Naive thymus-derived CD4-positive, alpha-beta T cell (primary cell): ENCODE measurements at places on chromosomes 11 and 22. TPM values are rescaled to one million over a fixed set of nuclear protein-coding genes. Genes with fewer than 3 reads are reported as not detected.

DNA sequence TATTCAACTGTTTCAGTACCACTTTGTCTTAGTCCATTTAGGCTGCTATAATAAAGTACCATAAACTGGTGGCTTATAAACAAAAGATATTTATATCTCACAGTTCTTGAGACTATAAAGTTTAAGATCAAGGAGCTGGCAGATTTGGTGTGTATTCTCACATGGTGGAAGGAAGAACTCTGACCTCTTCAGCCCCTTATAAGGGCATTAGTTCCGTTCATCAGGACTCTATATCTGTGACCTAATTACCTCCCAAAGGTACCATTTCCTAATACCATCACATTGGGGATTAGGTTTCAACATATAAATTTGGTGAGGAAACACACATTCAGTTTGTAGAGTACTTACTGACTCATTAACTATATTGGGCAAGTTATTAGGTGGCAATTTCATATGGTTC lies 10.7 kb upstream of the ARL14EP start:
- H3K4me3 ChIP-seq: no peak overlapping the region
- no peaks in the 10 kb centered on the region for H3K27me3 ChIP-seq
- no peak overlapping the region for H3K27ac ChIP-seq
- no peaks in the 10 kb centered on the region for H3K4me1 ChIP-seq
- no peaks in the 10 kb centered on the region for H3K36me3 ChIP-seq

The RIBC2 gene
- 9.1 and 9.5 TPM in 2 replicates for total RNA-seq

- no peak for DNase-seq
- H3K4me3 ChIP-seq: no peak overlapping the region
- H3K36me3 ChIP-seq: no peaks in the 10 kb centered on the region
- H3K27ac ChIP-seq: no peak overlapping the region
Measured at GRCh38 chr11:110679323-110679975, 32.8 kb downstream of the ARHGAP20 start.

The DDI1 gene
- not detected in 2 replicates for total RNA-seq

The POLD4 gene
- 59.9 TPM for total RNA-seq

The PPP6R2 gene
- total RNA-seq: 86.0 TPM

DNA sequence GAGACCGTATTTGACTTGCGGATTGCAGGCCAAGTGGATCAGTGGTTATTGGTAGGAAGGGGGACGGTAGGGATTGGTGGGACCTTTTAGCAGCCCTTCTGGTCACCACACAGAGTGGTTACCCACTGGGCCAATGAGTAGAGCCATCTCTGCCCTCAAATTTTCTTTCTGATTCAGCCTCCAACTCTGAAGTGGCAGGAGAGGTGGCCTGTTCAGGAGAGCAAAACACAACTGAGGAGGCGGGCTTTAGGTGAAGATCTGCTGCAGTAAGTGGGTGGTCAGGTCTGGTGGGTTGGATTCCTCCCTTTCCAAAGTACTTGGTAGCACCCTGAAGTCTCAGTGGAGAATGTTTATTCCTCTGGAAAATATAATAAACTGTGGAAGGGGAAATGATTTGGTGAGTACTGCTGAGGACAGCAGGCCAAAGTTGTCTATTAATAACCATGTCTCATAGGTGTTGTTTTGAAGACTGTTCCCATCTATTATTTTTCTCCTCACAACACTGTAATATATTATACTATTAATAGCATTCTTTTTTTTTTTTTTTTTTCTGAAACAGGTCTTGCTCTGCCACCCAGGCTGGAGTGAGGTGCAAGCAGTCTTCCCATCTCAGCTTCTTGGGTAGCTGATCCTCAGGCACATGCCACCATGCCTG lies 1.5 kb downstream of the MISFA start:
- H3K4me1 ChIP-seq: no peaks in the 10 kb centered on the region
- no peaks in the 10 kb centered on the region for H3K27me3 ChIP-seq
- H3K36me3 ChIP-seq: no peaks in the 10 kb centered on the region
- H3K4me3 ChIP-seq: no peak overlapping the region
- H3K27ac ChIP-seq: no peak overlapping the region

GRCh38 chr11:61585115-61585514 lies 4.2 kb upstream of the SYT7 start:
- H3K4me3 ChIP-seq: no peak overlapping the region
- no peak overlapping the region for H3K27ac ChIP-seq
- H3K36me3 ChIP-seq: no peaks in the 10 kb centered on the region
- H3K4me1 ChIP-seq: peaks cover 21% of the 10 kb centered on the region
- DNase-seq: no peak

DNA sequence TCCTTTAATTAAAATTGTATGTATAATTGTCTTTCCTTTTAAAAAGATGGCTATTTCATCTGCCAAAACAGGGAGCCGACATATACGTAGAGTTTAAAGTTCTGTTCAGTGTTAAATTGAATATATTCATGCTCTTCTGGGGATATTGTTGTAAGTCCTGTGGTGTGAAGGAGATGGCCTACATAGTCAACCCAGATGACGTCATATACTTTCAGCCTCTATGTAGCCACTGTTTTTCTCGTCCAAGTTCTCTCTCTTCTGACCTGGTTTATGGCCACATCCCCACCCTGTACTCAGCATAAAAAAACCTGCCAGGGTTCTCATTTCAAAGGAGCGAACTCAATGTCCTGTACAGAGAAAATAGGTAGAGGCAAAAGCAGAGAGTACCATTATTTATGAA lies 509.4 kb upstream of the ARHGAP42 start:
- H3K27ac ChIP-seq: no peak overlapping the region
- H3K4me3 ChIP-seq: no peak overlapping the region
- DNase-seq: no peak
- no peaks in the 10 kb centered on the region for H3K4me1 ChIP-seq

- H3K36me3 ChIP-seq: no peaks in the 10 kb centered on the region
- H3K4me3 ChIP-seq: no peak overlapping the region
- H3K27me3 ChIP-seq: no peaks in the 10 kb centered on the region
Measured at GRCh38 chr11:68009391-68010089, 587 bp upstream of the ALDH3B1 start.

GRCh38 chr11:126892756-126893155 lies 107.8 kb downstream of the KIRREL3 start:
- H3K36me3 ChIP-seq: no peaks in the 10 kb centered on the region
- no peaks in the 10 kb centered on the region for H3K27me3 ChIP-seq
- H3K4me1 ChIP-seq: no peaks in the 10 kb centered on the region
- no peak for DNase-seq
- H3K27ac ChIP-seq: no peak overlapping the region
- no peak overlapping the region for H3K4me3 ChIP-seq

The WEE1 gene
- total RNA-seq: 1.5 TPM

DNA sequence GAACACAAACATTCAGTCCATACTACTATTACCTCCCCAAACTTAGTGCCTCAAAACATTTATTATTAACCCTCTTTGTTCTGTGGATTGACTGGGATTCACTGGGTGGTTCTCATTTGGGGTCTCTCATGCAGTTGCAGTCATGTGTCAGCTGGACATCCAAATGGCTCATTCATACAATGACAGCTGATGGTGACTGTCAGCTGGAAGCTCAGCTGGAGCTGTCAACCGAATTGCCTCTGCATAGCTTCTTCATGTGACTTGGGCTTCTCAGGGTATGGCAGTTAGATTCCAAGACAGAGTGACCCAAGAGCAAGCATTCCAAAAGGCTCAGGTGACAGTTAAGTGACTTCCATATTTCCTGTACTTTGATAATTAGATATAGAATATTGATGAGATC lies 85.2 kb downstream of the CCDC34 start:
- H3K27ac ChIP-seq: no peak overlapping the region
- no peak for DNase-seq
- no peaks in the 10 kb centered on the region for H3K27me3 ChIP-seq
- no peak overlapping the region for H3K4me3 ChIP-seq

DNA sequence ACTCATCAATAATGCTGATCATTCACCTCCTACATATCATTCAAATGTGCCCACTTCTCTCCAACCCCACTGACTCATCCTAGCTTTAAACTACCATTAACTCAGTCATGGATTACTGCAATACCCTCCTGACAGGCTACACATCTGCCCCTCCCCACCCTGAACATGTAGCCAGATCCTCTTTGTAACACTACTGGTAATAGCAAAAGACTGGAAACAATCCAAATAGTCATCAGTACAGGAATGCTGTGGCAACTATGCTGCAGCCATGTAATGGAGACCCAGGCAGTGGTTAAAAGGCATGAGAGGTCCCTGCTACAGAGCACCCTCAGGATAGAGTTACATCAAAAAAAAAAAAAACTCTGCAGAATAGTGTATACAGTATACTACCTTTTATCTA lies 16.6 kb downstream of the SLC43A3 start:
- no peaks in the 10 kb centered on the region for H3K4me1 ChIP-seq
- no peaks in the 10 kb centered on the region for H3K27me3 ChIP-seq
- no peaks in the 10 kb centered on the region for H3K36me3 ChIP-seq

DNA sequence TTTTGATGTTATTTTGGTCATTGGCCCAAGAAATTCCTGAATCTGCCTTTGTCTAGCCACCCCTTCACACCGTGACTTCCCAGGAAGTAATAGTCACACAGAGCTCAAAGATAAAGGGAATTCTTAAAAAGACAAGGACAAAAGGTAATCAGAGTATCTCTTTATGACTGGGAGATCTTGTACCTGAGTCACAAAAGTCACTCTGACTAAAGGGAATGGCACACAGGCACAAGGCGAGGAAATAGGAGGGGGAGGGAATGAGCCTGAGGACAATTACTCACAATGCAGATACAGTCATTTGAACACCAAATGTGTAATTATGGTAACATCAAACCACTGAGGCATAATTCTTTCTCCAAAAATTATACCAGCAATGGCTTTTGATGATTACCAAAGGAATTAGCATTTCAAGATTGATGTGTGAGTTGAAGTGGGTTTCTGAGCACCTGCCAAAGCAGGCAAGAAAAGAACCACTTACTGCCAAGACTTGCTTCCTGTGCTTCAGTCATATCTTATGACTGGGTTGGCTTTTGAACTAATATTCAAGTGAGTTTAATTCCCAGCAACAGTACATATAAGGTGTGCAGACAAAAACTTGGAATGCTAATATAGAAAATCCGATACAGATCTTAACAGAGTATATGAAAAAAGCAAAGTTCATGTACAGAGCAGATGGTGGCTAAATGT lies 856.4 kb downstream of the LRRC4C start:
- H3K27me3 ChIP-seq: no peaks in the 10 kb centered on the region
- H3K27ac ChIP-seq: no peak overlapping the region
- no peak overlapping the region for H3K4me3 ChIP-seq
- no peaks in the 10 kb centered on the region for H3K36me3 ChIP-seq
- no peaks in the 10 kb centered on the region for H3K4me1 ChIP-seq
- no peak for DNase-seq

GRCh38 chr11:61489833-61490721 lies 18.5 kb upstream of the LRRC10B start:
- no peak for DNase-seq
- H3K4me1 ChIP-seq: no peaks in the 10 kb centered on the region
- H3K36me3 ChIP-seq: peaks cover 4% of the 10 kb centered on the region
- H3K27me3 ChIP-seq: no peaks in the 10 kb centered on the region
- H3K4me3 ChIP-seq: no peak overlapping the region

DNA sequence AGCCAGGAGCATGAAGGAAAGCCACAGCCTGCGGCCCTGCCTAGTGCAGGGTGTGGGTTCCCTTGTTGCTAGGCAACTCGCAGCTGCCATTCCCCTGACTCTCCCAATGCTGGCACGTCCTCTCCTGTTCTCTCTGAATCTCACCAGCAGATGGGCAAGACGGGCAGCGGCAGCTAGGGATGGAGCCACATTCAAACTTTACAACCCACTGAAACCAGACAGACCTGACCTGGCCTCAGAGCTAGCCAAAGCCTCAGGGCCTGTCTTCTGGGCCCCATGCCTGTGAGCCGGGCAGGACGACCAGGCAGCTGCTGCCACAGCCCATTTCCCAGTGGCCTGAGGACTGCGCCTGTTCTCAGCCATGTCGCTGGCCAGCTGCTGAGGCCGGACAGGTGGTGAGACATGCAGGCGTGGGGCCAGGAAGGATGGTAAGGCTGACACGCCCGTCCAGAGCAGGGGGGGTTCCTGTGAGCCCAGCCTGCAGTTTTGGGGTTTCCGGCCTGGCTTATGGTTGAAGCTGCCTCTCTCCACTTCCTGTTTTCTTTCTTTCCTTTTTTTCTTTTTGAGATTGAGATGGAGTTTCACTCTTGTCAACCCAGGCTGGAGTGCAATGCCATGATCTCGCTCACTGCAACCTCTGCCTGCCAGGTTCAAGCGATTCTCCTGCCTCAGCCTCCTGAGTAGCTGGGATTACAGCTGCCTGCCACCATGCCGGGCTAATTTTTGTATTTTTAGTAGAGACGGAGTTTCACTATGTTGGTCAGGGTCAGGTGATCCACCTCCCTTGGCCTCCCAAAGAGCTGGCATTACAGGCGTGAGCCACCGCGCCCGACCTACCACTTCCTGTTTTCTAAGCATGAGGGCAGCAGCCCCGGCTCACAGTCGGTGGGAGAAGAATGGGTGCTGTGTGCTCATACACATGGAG lies 4.1 kb downstream of the SUN2 start:
- peak; percentile 78 for DNase-seq
- H3K4me3 ChIP-seq: peak overlapping the region; percentile 95
- H3K27me3 ChIP-seq: no peaks in the 10 kb centered on the region
- peaks cover 42% of the 10 kb centered on the region for H3K36me3 ChIP-seq

- H3K27ac ChIP-seq: no peak overlapping the region
- H3K36me3 ChIP-seq: no peaks in the 10 kb centered on the region
- no peaks in the 10 kb centered on the region for H3K27me3 ChIP-seq
- DNase-seq: no peak
- H3K4me1 ChIP-seq: peaks cover 7% of the 10 kb centered on the region
- no peak overlapping the region for H3K4me3 ChIP-seq
Measured at GRCh38 chr11:61769169-61769920, 16.9 kb downstream of the MYRF start.

GRCh38 chr11:77072851-77073327 lies 6.1 kb downstream of the CAPN5 start:
- H3K27me3 ChIP-seq: no peaks in the 10 kb centered on the region
- no peak overlapping the region for H3K4me3 ChIP-seq
- H3K4me1 ChIP-seq: peaks cover 16% of the 10 kb centered on the region

DNA sequence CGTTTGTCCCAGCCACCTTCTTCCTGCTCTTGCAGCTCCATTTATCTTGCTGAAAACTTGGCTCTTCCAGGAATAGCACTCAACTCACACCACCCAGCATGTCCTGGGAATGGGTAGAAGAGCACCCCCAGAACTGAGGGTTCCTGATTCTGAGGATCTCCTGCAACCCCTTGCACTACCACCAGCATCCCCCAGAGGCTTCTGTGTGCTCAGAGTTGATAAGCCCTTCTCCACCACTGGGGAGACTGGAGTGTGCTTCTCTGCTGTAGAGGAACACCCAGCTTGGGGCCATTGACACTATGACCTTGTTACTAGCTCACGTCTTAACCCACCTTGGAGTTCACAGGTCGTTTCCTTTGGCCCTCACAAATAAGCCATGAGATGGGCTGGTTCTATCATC lies 121.0 kb downstream of the GRIK4 start:
- DNase-seq: no peak
- H3K36me3 ChIP-seq: no peaks in the 10 kb centered on the region
- H3K27me3 ChIP-seq: no peaks in the 10 kb centered on the region
